ENCODE measurements at places on chromosomes 5 and 9.

- no peak for DNase-seq
Observed at GRCh38 chr5:38548064-38548759, 8.2 kb downstream of the LIFR start.

- peak; percentile 39 for DNase-seq
Observed at GRCh38 chr5:151673421-151673820, 13.3 kb downstream of the SPARC start.

GRCh38 chr9:85981369-85981768 lies 40.4 kb downstream of the NAA35 start:
- no peak for DNase-seq

- no peak for DNase-seq
Observed at GRCh38 chr5:66596636-66597182, 516 bp downstream of the MAST4 start.

DNA sequence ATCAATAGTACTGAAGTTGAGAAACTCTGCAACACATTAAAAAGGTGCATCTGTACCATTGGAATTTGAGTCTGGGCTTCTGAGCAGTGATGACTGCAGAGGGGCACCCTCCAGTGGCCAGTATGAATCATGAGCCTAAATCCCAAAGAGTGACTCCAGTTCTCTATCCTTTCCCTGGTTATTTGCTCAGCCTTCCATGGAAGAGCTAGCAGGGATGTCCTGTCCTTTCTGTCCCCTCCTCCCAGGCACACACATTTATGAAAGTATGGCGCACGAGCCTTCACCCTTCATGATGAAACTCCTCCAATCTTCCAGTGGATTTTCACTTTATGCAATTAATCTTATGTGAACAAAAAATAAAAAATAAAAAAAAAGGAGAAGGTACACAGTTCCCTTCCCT lies 81.0 kb downstream of the ESM1 start:
- peak; percentile 37 for DNase-seq

DNA sequence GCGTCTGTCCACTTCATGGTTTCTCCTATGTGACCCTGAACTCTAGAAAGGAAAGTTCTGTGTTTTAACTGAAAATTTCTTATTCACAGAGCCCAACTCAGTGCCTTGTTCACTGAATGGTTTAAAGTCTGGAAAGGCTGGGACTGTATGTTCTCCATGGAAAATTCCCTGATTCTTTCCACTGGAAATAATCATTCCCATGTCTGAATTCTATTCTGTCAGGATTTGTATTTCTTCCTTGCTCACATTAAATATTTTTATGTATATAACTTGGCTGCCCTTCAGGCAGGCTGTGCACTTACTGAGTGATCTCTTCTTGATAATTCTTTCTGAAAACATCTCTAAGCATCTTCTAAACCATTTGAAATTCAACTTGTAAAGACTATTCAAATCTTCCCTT lies 1126.9 kb upstream of the DMAC1 start:
- DNase-seq, result no peak

- DNase-seq, result no peak
Observed at GRCh38 chr5:163758283-163758711, 252.9 kb downstream of the MAT2B start.

DNA sequence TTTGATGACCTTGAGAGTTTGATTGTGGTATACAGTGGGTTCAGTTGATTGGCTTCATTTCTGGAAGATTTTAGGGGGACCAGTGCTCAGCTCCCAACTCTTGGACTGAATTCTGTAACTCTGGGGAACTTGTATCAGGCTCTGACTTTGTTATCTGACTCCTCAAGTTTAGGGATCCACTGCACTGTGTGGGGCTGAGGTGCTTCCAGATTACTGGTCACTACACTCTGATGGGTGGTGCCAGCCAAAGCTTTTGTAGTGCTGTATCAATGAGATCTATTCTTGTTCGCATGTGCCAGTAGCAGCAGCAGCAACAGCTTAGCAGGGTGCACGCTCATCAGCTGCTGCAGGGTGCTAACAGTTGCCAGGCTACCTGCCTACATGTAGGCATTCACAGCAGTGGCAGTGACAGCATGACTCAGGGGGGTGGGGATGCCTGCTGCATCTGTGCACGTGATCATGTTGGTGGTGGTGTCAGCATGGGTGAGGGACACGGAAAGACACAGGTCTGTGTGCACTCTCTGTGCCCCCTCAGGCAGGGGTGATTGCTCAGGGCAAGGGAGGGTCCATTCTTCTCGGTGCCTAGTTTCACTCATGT lies 438.8 kb upstream of the SEMA6A start:
- no peak for DNase-seq

- no peak for DNase-seq
Observed at GRCh38 chr9:78074385-78075291, 43.0 kb upstream of the GNAQ start.

DNA sequence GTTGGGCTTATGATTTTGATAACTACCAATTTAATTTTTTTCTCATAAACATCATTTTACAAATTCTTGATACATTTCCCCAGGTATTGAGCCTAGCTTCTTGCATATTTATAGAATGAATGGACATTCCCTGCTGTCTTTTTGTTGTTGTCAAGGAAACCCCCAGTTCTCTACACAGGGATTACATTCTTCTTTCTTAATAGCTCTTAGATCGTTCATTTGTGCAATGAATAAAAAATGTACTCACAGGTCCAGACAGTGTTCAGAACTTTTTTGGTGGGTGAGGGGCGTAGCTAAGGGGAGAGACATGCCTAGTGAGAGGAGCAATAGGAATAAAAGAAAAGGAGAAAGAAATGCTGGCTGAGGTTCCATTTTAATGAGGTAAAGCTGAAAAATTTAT lies 58.6 kb downstream of the VCAN start:
- no peak for DNase-seq

GRCh38 chr5:172411484-172412072 lies 42.7 kb downstream of the SH3PXD2B start:
- DNase-seq, result no peak

DNA sequence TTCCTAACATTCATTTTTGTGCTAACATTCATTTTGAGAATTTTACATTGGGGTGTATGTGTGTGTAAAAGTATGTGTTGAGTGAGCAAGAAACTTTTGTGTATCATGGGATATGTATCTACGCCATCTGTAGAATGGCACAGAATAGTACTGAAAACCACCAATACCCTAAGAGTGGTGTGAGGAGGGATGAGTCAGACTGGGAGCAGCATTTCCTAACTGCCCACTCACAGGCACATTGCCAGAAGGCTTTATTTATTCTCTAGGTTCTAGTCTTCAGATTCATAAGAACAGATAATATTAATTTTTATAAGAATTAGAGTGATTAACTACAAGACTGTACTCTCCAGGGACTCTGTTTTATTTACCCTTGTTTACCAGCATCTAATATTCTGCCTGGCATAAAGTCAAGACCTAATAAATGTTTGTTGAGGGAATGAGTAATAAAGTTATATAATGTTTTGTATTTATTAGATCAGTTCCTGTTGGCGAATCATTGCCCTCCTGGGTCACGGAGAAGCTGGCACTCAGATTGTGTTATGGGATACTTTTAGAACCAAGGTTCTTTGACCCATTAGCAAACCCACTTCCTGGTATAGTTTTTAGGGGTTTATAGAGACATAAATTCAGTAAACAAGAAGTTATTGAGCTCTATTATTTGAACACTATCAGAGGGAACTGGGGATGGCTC lies 159.1 kb upstream of the PPP2R2B start:
- DNase-seq, result no peak

DNA sequence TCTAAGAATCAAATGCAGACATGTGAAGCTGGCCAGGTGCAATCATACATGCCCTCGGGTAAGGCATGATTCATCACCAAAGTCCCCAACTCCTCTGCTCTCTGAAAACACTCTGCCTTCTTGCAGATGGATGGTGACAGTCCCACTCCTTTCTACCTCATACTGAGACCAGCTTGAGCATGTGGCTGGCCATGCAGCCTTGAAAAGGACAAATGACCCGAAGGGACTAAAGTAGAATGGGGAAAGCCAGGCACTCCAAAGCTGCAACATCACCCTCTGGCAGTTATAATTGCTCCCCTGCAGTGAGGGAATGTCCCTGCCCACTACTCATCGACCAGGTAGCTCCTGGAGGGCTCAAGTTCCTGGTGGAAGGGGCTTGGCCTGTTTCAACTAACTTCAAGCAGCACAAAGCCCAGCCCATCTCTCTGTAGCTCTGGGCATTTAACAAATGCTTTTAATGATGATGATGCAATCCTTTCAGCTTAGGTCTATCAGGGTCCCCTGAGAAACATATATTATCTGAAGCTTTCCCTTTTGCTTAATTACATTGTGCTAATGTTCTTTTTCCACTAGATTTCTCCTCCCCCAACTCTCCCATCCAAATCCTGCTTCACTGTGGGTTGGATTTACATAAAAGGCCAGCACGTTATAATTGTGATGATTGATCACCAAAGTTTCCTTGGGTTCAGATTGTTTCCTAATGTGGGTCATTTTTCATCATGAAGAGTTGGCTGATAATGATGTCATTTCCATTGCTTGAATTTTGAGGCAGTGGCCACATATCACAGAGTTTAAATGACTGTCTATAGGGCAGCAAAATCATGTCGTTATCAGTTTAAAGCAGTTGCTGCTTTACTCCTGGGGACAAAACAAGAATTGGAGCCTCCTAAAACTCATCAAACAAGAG lies 436.5 kb upstream of the SLC30A5 start:
- peak; percentile 97 for DNase-seq

DNA sequence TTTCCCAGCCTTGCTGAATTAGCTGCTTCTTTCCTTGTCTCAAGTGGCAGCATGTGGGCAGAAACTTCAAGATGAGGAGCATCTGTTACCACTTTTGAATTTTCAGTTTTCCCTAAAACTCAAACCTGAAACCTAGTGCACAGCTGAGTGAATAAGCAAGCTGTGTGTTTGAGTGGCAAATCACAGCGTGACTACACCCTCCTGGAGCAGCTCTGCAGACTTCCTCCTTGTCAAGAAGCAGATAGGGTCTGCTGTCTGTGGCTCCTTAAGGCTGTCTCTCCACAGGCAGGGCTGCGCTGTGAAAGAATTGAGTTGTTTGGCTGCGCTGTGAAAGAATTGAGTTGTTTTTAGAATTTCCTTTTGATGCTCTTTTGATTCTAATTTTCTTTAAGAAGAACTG lies 179.7 kb upstream of the HAPLN1 start:
- no peak for DNase-seq

DNA sequence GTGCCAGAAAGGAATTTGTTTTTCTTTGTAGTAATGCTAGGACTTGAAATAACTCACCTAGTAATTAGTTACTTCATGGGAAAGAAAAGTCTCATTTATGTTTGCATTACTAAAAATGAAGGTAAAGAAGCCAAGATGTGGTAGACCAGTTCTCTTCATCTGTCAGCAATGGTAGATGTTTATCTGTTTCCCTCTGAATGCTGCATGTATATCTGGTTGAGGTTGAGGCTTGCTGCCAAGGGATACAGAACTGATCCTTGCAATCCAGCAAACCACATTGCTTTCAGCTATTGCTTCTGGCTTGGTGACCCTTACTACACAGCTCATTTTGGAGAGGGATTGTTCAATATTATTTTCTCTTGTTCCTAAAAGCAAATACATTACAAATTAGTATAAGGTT lies 73.6 kb downstream of the ZNF474 start:
- DNase-seq, result no peak

GRCh38 chr9:125642311-125642710 lies 64.7 kb downstream of the MAPKAP1 start:
- DNase-seq, result no peak

GRCh38 chr5:94788527-94788926 lies 170.1 kb downstream of the SLF1 start:
- DNase-seq, result no peak

- no peak for DNase-seq
Observed at GRCh38 chr5:33195431-33196165, 245.2 kb upstream of the TARS1 start.

DNA sequence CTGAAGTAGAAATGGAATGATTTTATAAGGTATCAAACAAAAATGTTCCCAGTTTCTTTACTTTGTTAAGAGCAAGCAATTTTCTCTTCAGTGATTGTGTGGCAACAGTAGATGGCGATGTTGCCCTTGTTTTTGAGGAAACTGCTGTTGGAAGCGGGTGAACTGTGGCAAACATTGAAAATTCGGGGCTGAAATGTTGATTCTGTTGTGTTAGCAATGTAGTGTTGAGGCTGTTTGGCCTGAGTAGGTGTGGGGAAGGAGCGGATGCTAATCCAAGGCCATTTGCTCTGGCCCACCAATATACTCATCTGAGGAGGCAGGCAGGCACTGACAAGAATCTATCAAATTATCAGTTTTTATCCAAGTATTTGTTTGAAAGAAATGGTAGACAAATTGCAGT lies 129.8 kb downstream of the SLC12A2 start:
- peak; percentile 50 for DNase-seq

DNA sequence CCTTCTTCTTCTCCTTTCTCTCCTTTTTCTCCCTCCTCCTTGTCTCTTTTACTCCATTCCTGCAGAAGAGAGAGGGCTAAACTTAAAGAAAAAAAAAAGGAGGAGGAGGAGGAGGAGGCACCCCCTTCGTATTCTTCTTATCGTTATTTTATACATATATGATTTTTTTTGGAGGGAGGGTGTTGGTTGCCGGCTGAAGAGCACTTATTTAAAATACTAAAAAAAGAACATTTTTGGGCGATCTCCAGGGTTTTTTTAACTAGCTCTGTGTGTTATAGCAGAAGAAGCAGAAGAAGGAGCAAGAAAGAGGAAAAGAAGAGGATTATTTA lies 381 bp downstream of the NR2F1 start:
- no peak for DNase-seq

- DNase-seq, result peak; percentile 46
Observed at GRCh38 chr9:133563291-133563796, 28.8 kb downstream of the ADAMTSL2 start.

- DNase-seq, result no peak
Observed at GRCh38 chr5:109660301-109660700, 29.4 kb upstream of the MAN2A1 start.

- no peak for DNase-seq
Observed at GRCh38 chr9:106976772-106977171, 113.8 kb downstream of the ZNF462 start.

DNA sequence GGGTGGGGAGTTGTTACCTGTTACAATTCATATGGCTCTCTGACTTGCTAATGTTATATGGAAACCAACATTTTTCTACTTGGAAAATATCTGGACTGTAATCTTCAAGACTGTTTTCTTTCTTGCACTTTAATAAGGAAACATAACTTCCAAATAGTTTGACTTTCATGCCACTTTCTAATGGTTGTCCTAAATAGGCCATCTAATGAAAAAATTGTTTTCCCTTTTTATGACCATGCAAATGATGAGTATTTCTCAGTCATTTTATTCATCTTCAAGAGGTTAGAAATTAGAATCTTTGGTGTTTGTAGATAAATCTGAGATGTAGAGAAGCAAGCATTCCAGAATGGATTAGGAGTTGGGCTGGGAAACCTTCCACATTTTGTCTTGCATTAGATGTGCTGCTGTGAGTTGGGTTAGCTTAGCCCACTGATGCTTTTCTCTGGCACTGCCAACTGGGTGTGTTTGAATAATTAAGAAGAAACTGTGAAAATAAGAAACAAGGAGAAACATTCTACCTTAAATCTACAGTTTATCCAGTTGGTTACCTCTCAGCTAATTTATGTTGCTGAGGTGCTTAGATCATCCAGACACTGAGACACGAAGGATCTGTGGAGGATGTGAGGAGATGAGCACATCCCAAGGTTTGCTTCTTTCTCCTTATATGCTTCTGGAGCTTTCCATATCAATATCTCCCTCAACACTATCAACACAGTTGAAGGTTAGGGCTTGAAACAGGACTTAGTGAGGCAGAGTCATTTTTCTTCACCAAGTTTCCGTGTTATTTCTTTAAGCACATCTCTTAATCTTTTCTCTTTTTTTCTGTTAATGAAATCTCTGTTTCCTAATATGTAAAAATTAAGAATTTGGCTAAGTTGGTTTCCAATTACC lies 2.7 kb downstream of the RASGRF2 start:
- no peak for DNase-seq

All from ELF-1 (cell line).